Camera-type eye (tissue), 1 donor: ENCODE measurements at places on chromosomes 12 and 14. TPM values are rescaled to one million over a fixed set of nuclear protein-coding genes. Genes with fewer than 3 reads are reported as not detected.

Gene MYH7
- total RNA-seq: 69.1 TPM

Gene RALGAPA1
- total RNA-seq: 158 TPM

Gene RFX4
- 0.11 TPM for total RNA-seq

Gene CD163L1
- 7.4 TPM for total RNA-seq

Gene CCDC38
- total RNA-seq: 0.27 TPM

Gene TAS2R9
- not detected for total RNA-seq
